Lower leg skin (tissue), 4 donors: ENCODE measurements at places on chromosomes 6 and 20. TPM values are rescaled to one million over a fixed set of nuclear protein-coding genes. Genes with fewer than 3 reads are reported as not detected.

GRCh38 chr6:160959726-160960435, 31.7 kb upstream of the MAP3K4 start:
- no peak for DNase-seq

- no peak for DNase-seq
Observed at GRCh38 chr6:119145111-119145510, 66.6 kb upstream of the FAM184A start.

GRCh38 chr6:48619771-48620170, 508.8 kb upstream of the PTCHD4 start:
- no peak for DNase-seq

- DNase-seq, result no peak
Observed at GRCh38 chr6:64266351-64266821, 630.8 kb downstream of the PHF3 start.

- no peak for DNase-seq
Observed at GRCh38 chr6:54617730-54618129, 228.8 kb upstream of the FAM83B start.

THEMIS gene
- 0.19 TPM for total RNA-seq

GRCh38 chr6:17945575-17945974, 41.9 kb downstream of the KIF13A start:
- no peak for DNase-seq

TUBB2B gene
- 11.4 TPM for total RNA-seq

DNA sequence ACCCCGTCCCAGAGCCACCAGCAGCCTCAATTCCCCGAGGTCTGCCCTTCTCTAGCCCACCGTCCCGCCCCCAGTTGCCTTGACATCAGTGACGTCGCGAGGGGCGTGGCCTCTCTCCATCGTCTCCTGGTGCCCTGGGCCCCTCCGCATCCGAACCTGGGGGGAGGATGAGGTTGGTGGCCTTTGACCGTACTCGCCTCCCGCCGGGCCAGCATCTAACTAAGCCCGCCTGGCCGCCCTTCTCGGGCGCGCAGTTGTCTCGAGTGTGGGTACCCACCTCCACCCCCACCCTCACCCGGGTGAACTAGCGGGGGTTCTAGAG, 5.5 kb upstream of the ARMC12 start:
- DNase-seq, result peak; percentile 100

GRCh38 chr6:98525860-98526259, 308.5 kb upstream of the POU3F2 start:
- no peak for DNase-seq

OVOL2 gene
- 27.0 TPM for total RNA-seq

GRCh38 chr6:17842934-17843821, 136.5 kb upstream of the NUP153 start:
- DNase-seq, result no peak

DNA sequence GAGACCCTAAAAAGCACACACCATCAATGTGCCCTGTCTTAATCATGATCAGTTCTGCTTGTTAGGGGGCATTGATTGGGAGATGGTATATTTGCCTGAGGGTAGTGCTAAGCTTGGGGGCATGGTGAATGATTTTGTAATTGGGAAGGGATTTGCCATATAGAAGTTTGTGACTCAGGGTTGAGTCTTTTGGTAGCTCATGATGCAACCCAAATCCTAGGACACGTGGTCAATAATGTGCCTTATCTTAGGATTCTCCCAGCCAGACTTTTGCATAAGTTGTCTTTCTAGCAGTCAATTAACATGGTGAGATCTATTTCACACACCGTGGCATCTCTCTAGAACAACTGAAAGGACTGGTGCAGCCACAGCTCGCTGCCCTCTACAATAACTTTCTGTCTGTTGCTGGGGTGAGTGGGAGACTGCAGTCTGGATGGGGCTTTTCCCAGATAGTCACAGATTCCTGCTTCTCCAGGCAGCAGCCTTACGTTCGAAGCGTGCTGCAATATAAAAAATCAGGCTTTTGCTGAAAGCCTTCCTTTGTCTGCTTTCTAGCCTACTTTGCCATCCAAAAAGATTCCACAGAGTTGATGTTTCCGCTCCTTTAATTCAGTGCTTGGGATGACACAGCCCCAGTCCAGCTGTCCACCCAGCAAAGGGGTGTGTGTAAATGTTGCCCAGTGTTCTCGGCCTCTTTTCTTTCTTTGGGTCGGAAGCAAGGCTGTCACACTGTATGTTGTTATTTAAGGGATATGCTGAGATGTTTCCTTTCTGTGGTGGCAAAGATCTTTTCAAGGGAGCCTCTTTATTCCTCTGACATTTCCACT, 58.9 kb downstream of the ID4 start:
- DNase-seq, result no peak

DNA sequence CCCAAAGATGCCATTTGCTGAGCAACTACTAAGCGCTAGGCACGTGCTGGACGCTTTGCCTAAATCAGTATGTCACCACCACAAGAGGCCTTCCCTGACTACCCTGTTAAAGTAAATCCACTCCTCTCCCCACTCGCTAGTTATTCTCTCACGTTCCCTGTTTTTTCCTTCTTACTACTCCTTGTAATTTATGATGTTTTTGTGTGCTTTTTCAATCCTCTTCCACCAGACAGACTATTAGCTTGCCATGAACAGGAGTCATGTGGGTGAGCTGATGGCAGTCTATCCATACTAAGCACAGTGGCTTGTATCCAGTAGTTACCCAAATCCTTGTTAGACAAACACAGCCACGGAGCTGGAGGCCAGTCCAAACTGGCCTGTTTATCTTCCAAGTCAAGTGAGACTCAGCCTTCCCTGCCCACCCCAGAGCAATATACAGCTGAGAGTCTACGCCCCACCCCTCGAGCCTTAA, 41.2 kb downstream of the C6orf132 start:
- no peak for DNase-seq

SALL4 gene
- total RNA-seq, result 0.13 TPM

GRCh38 chr20:61694682-61695081, 371.0 kb downstream of the TAF4 start:
- DNase-seq, result no peak

GRCh38 chr20:62396367-62397239, 9.7 kb downstream of the RPS21 start:
- DNase-seq, result no peak

NRM gene
- total RNA-seq, result 6.3 TPM

- DNase-seq, result no peak
Observed at GRCh38 chr6:167892835-167893815, 66.4 kb downstream of the AFDN start.

DNA sequence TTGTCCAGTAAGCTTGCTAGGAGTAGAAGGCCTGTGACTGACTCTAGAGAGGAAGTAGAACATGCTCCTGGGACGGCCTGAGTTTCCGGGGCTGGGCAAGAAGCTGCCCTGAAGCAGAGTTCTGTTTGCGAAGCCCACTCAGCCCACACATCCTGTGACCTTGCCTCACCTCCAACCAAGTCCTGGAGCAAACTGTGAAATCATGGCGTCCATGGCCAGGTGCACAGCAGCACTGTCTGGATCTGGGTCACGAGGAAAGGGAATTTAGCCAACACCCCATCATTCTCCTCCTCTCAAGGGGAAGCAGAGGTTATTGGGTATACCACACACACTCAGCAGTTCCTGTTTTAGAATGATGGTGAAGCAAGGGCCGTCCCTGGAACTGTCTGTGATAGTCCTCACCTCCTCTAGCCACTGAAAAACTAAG, 87.5 kb downstream of the CRYBG1 start:
- DNase-seq, result no peak

DNA sequence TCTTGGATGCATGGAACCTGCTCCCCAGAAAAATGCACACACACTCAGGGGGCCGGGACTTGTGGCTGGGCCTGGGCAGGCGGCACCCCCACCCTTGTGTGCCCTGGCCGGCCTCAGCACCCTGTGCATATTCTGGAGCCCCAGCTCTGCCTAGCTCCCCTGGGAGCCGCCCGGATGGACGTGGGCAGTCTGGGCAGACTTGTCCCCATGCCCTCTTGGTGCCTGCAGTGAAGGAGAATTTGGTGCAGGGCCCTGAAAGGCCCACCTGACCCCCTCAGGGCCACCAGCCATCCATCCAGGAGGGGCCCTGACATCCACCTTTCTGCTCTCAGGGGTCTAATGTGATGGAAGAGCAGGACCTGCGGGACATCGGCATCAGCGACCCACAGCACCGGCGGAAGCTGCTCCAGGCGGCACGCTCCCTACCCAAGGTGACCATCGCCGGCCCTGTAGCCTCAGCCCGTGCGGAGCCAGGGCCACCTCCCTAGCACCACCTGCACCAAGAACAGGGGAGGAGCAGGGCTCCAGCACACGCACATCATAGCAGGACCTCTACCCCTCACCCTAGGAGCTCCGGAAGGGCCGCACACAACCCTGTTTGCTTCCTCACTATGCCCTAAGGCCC, 62.8 kb downstream of the TCP11 start:
- no peak for DNase-seq
